GM23338 (cell line): ENCODE measurements at places on chromosomes 3 and 15. TPM values are rescaled to one million over a fixed set of nuclear protein-coding genes. Genes with fewer than 3 reads are reported as not detected.

DNA sequence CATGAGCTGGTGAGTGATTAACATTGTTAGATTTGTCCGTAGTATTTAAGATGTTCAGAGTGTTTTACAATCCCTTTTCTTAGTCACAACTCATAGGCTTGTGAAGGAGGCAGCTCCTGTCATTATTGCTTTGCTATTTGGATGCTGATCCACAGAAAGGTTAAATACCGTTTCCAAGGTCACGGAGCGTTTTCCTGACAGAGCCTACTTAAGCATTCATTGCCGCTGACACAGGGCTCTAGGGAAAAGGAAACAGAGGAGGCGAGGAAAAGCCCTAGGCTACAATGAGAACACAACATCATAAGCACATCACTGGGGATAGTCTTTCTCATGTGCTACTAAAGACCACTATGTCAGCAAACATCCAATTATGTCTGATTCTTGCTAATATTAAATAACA lies 38.5 kb upstream of the CPB1 start:
- H3K4me1 ChIP-seq: no peaks in the 10 kb centered on the region
- H3K4me3 ChIP-seq: no peak overlapping the region
- H3K27me3 ChIP-seq: no peaks in the 10 kb centered on the region
- H3K36me3 ChIP-seq: 0 out of 2 replicates have a peak, but pooled peaks cover 5% of the 10 kb centered on the region
- DNase-seq: peak; percentile 48

ANKRD34C gene
- not detected in 2 replicates for total RNA-seq

DNA sequence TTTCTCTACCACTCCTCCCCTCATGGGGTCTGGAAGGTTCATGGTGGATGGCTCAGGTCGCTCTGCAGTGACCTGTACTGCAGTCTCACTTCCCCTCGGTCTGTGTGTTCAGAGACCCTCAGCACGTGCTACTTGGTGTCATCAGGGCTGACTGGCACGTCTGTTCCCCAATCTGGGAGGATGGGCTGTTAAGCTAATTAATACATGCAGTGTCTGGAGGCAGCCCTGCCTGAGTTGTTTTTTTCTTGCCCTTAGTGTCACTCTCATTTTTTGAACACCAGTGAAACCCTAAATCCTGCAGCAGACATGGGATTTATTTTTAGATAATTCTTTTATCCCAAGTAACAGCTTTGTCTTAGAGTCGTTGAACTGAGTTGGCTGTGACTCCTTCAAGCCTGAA lies 64.6 kb downstream of the ARNT2 start:
- no peak overlapping the region for H3K27ac ChIP-seq
- H3K4me1 ChIP-seq: peaks cover 22% of the 10 kb centered on the region
- no peak for DNase-seq
- H3K4me3 ChIP-seq: no peak overlapping the region

GRCh38 chr15:42503825-42504224 lies 8.4 kb downstream of the SNAP23 start:
- no peak overlapping the region for H3K27ac ChIP-seq
- no peaks in the 10 kb centered on the region for H3K27me3 ChIP-seq
- peaks cover 19% of the 10 kb centered on the region for H3K4me1 ChIP-seq
- H3K36me3 ChIP-seq: no peaks in the 10 kb centered on the region
- H3K4me3 ChIP-seq: no peak overlapping the region
- no peak for DNase-seq

DNA sequence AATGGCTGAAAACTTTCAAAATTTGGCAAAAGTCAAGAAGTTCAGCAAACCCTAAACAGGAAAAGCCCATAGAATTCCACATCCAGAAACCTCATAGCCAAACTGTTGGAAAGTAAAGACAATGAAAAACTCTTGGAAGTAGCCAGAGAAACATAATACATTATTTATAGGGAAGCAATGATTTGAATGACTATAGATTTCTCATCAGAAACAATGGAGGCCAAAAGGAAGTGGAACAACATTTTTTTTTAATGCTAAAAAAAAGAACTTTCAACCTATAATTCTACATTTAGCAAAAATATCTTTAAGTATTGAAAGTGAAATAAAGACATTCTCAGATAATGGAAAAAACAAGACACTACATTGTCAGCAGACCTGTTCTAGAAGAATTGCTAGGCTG lies 30.2 kb downstream of the ALPK3 start:
- DNase-seq: no peak
- H3K27me3 ChIP-seq: no peaks in the 10 kb centered on the region
- H3K36me3 ChIP-seq: peaks cover 5% of the 10 kb centered on the region; the same call in 1 of the 2 replicates
- H3K4me3 ChIP-seq: no peak overlapping the region
- H3K4me1 ChIP-seq: no peaks in the 10 kb centered on the region

GRCh38 chr3:149390772-149391212 lies 13.3 kb upstream of the TM4SF1 start:
- no peaks in the 10 kb centered on the region for H3K36me3 ChIP-seq
- H3K27me3 ChIP-seq: no peaks in the 10 kb centered on the region
- DNase-seq: no peak
- H3K4me1 ChIP-seq: no peaks in the 10 kb centered on the region
- no peak overlapping the region for H3K4me3 ChIP-seq
- no peak overlapping the region for H3K27ac ChIP-seq

LSAMP gene
- total RNA-seq: 1.6 and 2.0 TPM in 2 replicates

DNA sequence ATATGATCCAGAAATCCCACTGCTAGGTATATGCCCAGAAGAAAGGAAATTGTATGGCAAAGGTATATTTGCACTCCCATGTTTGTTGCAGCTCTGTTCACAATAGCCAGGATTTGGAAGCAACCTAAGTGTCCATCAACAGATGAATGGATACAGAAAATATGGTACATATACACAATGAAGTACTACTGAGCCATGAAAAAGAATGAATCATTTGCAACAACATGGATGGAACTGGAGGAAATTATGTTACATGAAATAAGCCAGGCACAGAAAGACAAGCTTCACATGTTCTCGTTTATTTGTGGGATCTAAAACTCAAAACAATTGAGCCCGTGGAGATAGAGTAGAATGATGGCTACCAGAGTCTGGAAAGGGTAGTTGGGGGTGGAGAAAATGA lies 55.5 kb upstream of the BDH1 start:
- H3K36me3 ChIP-seq: peaks cover 39% of the 10 kb centered on the region
- no peak overlapping the region for H3K27ac ChIP-seq
- no peak for DNase-seq
- no peak overlapping the region for H3K4me3 ChIP-seq
- H3K4me1 ChIP-seq: no peaks in the 10 kb centered on the region

DNA sequence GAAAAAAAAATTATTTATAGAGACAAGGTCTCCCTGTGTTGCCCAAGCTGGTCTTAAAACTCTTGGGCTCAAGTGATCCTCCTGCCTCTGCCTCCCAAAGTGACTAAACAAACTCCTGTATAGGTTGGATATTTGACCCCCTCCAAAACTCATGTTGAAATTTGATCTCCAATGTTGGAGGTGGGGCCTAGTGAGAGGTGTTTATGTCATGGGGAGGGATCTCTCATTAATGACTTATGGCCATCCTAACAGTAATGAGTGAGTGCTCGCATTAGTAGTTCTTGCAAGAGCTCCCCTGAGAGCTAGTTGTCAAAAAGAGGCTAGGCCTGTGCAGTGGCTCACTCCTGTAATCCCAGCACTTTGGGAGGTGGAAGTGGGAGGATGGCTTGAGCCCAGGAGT lies 141.2 kb downstream of the STT3B start:
- no peak for DNase-seq
- H3K4me1 ChIP-seq: no peaks in the 10 kb centered on the region
- no peaks in the 10 kb centered on the region for H3K36me3 ChIP-seq
